Activated naive CD8-positive, alpha-beta T cell treated with anti-CD3 and anti-CD28 coated beads, Interleukin-2, amount 50 U/mL, for 24 hours (primary cell): ENCODE measurements at places on chromosomes 3 and 15.

DNA sequence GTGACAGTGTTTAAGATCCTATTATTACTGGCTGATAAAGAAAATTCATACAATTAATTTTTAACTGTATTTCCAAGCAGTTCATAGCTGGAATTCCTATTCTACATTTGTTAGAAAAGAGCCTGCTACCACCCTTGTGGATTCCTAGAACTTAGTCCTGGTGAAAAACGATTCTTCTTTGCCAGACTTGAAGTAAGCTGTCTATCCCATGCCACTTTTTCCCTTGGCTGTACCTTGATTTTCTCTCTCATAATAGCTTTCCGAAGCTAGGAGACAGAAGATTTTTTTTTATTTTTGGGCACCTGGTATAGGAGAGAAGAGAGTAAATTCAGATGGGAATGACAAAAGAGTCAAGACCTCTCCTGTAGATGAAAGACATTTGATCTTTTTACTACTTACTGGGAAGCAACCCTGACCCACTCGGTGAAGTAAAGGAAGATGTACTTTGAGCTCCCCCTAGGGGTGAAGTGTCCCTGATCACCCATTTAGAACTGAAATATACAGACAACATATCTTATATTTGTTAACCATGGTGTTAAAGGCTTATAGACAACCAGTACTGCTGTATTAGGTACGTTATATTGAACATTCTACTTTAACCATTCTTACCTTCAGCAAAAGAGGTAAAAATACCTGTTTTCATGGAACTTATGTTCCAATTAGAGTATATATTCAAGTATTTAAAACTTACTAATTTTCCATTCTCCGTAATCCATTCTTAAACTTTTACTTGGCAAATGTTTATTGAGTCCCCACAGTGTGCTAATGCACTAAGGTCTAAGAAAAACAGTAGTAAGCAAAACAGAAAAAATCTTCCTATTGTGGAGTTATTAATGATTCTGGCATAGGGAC is 36.2 kb upstream of the C3orf38 start:
- no peak overlapping the region for H3K27ac ChIP-seq
- H3K36me3 ChIP-seq, result peaks cover 20% of the 10 kb centered on the region
- H3K4me1 ChIP-seq, result peaks cover 18% of the 10 kb centered on the region

DNA sequence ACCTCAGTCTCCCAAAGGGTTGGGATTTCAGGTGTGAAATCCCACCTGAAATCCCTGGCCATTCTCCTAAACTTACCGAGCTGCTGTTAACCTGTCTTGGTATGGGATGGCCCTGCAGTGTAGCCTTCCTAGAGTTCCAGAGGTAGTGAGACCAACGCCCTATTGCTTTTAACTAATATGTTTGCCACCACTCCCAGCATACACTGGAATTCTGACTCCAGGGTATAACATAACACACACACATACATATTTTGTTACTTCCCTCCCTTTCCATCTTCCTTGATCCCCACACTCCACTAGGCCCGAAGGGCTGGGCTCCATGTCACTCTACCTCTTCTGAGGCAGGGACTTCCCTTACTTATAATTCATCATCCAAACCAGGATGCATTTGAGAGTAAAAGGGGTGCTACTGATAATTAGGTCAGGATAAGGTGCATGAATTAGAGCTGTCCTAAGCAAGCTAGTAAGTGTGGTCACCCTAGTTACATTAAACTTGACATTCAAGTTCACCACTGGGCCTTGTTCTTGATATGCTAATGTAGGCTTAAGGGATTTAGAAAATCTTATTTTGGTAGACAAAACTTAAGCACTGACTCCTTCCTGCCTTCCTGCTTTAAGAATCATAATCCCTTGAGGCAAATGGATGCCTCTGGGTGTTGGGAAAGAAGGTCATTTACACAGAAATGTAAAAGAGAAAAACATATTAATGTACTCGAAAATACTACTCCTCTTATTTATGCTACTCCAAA is 317.6 kb downstream of the MAGI1 start:
- no peak overlapping the region for H3K27ac ChIP-seq
- H3K27me3 ChIP-seq, result peaks cover 3% of the 10 kb centered on the region
- no peak overlapping the region for H3K4me3 ChIP-seq
- no peak for DNase-seq
- no peaks in the 10 kb centered on the region for H3K4me1 ChIP-seq

DNA sequence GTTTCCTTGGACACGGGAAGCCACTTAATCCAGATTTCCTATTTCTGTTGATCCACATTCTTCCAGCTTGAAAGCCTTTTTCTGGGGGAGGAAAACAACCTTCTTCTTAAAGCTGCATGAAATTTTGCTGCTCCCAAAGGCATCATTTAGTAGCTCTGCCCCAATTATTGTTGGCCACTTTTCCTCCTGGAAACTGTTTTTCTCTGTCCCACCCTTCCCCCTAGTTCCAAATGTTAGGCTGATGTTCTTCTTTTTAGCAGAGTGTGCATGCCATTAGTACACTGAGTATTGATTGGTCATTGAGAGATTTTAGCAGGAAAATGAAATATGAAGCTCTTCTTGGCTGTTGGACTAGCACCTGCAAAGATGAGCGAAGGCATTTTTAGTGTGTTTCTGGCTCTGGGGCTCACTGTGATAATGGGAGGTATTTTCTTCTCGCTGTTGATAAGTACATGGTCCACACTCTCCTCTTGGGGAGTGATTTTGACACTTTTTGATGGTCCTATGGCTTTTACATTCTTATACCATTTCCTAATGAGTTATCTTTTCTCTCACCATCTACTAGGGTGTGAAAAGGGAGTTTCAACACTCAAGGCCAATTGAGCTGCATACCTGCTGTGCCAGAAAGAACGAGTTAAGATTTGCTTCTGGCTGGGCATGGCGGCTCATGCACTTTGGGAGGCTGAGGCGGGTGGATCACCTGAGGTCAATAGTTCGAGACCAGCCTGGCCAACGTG is 200.5 kb downstream of the PTPRG start:
- no peak overlapping the region for H3K27ac ChIP-seq
- DNase-seq, result no peak

GRCh38 chr3:85259748-85260147 is 301.0 kb downstream of the CADM2 start:
- DNase-seq, result no peak
- no peaks in the 10 kb centered on the region for H3K4me1 ChIP-seq
- H3K27ac ChIP-seq, result no peak overlapping the region
- no peaks in the 10 kb centered on the region for H3K36me3 ChIP-seq

- no peaks in the 10 kb centered on the region for H3K4me1 ChIP-seq
- no peak overlapping the region for H3K4me3 ChIP-seq
- no peaks in the 10 kb centered on the region for H3K27me3 ChIP-seq
- H3K36me3 ChIP-seq, result no peaks in the 10 kb centered on the region
- H3K27ac ChIP-seq, result no peak overlapping the region
- no peak for DNase-seq
These were observed 46.8 kb downstream of the CHL1 start for GRCh38 chr3:243356-243725.

DNA sequence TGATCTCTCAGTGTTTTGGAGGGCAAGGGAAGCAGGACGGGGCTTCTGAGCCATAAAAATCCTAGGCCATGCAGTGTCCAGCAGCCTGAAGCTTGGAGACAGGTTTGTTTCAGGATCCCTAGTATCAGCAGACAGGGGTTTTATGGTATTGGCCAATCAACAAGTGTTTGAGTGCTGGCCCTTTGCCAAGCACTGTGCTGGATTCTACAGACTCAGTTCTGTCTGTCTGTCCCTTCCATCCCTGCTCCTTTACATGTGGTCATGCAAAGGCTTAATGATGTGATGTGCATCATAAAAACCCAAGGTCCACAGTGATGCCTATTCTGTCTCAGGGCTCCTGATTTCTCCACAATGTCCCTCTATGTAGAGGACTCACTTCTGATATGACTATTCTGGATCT is 184.1 kb downstream of the LRTM1 start:
- no peak overlapping the region for H3K4me3 ChIP-seq
- no peaks in the 10 kb centered on the region for H3K4me1 ChIP-seq
- no peaks in the 10 kb centered on the region for H3K36me3 ChIP-seq
- no peak for DNase-seq
- H3K27ac ChIP-seq, result no peak overlapping the region
